ENCODE measurements at places on chromosomes 12 and 14.
A peak's percentile ranks its signal among the peaks of the same experiment; 100 is the strongest.

DNA sequence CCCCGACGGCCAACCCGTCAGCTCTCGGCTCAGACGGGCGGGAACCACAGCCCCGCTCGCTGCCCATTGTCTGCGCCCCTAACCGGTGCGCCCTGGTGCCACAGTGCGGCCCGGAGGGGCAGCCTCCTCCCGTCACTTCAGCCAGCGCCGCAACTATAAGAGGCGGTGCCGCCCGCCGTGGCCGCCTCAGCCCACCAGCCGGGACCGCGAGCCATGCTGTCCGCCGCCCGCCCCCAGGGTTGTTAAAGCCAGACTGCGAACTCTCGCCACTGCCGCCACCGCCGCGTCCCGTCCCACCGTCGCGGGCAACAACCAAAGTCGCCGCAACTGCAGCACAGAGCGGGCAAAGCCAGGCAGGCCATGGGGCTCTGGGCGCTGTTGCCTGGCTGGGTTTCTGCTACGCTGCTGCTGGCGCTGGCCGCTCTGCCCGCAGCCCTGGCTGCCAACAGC, at the start of gene WNT1:
TSS of gene WNT1 (plus strand) at position 32 of the 450 bp plus-strand sequence. CDS start at position 361, 329 bp downstream.
- no peak for DNase-seq

DNA sequence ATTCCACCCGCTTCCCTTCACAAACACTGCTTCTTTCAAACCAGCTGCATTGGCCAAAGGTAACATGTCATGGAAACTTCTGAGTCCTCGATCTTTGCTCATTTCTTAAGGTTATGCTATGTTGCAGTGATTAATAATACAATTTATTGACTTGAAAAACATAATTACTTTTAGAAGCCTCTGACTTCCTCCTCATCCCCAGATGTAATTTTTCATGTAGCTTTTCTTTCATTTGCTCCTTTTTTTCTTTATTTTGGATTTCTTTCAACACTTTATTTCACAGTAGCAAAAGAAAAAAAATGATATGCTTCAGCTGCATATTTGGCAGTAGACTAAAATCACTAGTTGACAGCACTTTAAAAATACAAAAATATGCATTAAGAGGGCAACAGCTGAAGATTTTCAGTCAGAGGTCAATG, 116.2 kb downstream of the LRRIQ1 start:
- no peak for DNase-seq

DNA sequence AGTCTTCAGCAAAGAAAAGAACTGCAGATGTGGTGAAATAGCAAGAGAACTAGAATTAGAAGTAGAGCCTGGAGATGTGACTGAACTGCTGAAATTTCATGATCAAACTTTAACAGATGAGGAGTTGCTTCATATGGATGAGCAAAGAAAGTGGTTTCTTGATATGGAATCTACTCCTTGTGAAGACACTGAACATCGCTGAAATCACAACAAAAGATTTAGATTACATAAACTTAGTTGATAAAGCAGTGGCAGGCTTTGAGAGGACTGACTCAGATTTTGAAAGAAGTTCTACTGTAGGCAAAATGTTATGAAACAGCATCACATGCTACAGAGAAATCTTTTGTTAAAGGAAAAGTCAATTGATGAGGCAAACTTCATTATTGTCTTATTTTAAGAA, 175.0 kb downstream of the KIF21A start:
- DNase-seq = no peak

DNA sequence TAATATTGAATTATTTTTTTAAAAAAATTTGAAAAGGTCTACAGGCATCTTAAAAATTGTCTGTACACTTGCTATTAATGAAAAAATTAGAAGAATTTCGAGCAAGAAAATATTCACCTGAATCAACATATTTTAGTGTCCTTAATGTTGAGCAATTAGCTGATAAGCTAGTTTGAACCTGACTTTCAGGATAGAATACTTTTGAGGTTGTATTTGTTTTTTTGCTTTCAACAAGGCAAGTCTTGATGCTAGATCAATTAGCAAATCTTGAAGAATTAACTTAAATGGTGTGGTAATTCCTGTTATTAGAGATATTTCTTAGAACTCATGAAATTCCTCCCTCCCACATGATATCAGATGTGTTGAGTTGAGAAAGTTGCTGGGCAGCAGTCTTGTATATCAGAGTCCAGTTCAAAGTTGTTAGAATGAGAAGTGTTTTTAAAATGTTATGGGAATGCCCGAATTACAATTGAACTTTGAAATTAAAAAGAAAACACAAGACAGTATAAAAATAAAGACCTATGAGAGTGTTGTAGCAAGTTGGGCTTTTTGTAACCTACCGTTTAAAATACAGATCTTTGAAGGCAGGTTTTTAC, 119.2 kb downstream of the TRMT5 start:
- DNase-seq = no peak

GRCh38 chr12:48184549-48184922, 1.1 kb downstream of the CCDC184 start:
- DNase-seq = no peak

GRCh38 chr12:77795699-77796098, 35.0 kb upstream of the NAV3 start:
- DNase-seq = no peak

DNA sequence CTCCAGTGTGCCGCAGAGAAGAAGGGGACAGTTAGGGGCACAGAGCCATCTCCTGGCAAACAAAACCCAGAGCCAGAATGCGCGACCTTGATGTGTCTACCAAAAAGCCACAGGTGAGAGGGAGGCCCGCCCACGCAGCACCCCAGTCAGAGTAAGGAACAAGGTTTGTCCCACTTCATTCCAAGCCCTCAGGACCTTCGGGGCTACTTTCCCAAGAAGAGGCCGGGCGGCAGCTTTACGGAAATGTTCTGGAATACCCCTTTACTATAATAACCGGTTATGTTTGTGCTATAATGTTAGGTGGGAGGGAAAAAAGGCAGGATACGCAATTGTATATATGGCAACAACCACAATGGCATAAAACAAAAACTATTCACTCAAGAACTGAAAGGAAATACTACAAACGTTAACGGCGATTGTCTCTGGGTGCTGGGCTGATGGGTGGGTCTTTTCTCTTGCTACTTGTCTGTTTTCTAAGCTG, 12.3 kb downstream of the CCDC88C start:
- no peak for DNase-seq

DNA sequence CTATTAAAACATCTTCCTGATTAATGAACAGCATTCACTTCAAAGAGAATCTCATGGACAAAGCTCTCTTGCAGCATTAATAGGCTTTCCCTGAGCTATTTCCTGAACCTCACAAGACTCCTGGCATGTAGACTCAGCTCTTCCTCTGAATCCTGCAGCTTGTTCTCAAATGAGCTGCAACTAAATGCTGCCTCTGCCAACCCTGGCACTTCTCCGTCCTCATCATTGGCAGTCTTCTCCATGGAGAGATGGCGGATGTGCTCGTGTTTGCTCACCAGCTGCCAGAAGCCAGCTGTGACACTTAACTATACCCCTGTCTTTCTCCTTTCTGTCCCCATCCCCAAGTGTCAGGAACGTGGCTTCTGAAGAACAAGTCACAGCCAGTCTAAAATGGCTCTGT, 232.1 kb downstream of the FOXN3 start:
- no peak for DNase-seq

GRCh38 chr14:90496379-90496778, 99.5 kb downstream of the CALM1 start:
- no peak for DNase-seq

DNA sequence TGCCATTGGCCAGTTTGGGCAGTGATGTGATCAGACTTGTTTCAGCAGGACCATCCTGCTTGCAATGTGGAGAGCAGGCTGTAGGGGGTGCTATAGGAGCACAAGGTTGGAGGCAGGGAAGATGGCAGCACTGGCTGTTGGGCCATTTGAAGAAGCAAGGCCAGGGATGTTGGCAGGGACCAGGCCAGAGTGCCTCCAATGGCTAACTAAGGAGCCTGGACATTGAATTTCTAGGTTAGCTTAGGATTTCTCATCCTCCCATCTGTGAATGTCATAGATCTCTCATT, 23.5 kb downstream of the FGF23 start:
- peak; percentile 9 for DNase-seq

DNA sequence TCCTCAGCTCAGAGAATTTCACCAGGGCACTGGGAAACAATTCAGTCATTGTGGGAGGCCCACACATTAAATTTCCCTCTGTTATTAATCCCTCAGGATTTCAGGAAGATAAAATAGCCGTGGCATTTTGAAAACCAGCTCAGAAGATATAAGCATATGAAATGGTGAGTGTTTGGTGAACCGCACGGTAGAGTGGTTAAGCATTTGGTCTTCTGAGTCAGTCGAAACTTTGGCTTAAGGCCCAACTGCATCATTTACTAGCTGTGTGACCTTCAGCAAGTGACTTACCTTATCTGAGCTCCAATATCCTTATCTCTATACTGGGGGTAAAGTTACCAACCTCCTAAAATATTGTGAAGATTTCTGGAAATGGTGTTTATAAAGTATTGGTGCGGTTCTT, 5.2 kb upstream of the VRK1 start:
- DNase-seq = peak; percentile 25

- DNase-seq = no peak
Measured at GRCh38 chr12:21265932-21266331, 68.8 kb downstream of the SLCO1A2 start.

DNA sequence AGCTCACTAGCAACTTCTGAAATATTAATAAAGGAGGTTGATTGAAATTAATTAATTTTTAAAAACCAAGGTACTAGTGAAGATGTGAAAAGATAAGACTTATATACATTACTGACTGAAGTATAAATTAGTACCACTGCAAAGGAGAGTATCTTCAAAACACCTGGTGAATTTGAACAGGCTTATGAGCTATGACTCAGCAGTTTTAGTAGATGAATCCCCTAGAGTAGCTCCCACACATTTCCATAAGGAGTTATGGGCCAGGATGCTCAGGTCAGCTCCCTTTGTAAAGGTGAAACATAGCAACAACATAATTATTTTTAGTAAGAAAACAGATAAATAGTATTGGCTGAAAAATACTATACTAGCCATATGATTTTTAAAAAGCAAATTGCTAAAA, 218.6 kb downstream of the SYT1 start:
- peak; percentile 9 for DNase-seq

- DNase-seq = no peak
Measured at GRCh38 chr12:119614705-119615104, 21.1 kb downstream of the TMEM233 start.

DNA sequence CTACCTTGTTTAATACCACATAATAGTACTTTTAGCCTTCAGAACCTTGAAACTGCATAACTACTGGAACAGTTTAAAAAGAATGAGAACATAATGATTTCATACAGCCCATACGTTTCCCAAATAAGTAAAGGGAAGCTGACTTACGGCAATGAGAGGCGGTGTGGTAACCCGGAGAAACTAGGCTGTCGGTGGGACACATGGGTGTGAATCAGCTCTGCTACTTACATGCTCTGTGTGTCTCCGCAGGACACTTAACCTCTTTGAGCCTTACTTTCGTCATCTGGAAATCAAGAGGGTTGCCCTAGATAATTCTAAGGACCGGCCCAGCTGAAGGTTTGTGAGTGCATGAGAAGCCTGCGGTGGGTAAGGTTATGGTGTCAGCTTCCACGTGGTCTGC, 49.3 kb upstream of the PLEKHG3 start:
- DNase-seq = no peak

- DNase-seq = no peak
Measured at GRCh38 chr12:95411057-95411456, 62.9 kb upstream of the METAP2 start.

GRCh38 chr12:15346488-15346887, 24.2 kb downstream of the PTPRO start:
- no peak for DNase-seq

DNA sequence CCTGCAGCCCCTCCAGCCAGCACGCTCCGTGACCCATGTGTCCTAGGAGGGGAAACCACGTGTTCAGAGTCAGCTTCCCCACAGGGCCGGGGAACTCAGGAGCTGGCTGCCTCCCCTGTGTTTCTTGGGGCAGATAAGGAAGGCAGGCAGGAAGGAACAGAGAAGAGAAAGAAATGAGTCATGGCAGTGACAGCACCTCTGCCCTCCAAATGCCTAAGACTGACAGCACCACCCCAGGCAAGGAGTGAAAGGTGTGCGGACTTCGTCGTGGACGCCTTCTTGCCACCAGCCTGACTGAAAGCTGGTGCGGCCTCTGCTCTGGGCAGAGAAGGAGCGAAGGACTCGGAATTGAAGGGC, 167.0 kb upstream of the FKBP4 start:
- DNase-seq = no peak

DNA sequence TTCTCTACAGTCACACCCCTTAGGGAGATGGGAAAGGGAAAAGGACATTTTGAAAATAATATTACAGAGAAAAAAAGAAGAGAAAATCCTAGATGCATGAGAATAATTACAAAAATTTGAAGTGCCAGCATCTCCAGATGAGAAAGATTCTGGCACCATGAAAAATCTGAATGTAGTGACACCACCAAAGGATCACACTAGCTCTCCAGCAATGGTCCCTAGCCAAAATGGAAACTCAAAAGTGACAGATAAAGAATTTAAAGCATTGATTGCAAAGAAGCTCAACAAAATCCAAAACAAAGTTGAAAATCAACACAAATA, 27.4 kb upstream of the GARIN6 start:
- no peak for DNase-seq

DNA sequence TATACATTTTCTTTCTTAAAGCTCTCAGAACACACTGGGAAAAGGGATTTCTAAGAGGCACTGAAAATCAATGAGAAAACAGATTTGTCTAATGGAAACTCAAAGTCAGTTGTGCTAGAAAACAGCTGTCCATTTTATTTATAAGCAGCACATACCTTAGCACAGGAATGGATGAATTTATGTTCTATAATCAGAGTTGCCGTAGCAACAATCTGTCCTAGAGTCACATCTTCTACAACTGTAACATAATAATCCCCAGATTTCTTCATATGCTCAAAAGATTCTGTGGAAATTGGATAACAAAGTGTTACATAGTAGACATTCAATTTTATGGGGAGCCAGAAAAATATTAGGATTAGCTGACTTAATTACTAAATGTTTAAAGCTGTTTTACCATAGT, 9.8 kb downstream of the GNPNAT1 start:
- DNase-seq = no peak

GRCh38 chr12:10968765-10969456, 17.8 kb downstream of the TAS2R50 start:
- peak; percentile 35 for DNase-seq

- DNase-seq = peak; percentile 39
Measured at GRCh38 chr14:29548948-29549370, 378.7 kb downstream of the PRKD1 start.

GRCh38 chr12:3493043-3493858, 2.2 kb downstream of the PRMT8 start:
- DNase-seq = no peak

DNA sequence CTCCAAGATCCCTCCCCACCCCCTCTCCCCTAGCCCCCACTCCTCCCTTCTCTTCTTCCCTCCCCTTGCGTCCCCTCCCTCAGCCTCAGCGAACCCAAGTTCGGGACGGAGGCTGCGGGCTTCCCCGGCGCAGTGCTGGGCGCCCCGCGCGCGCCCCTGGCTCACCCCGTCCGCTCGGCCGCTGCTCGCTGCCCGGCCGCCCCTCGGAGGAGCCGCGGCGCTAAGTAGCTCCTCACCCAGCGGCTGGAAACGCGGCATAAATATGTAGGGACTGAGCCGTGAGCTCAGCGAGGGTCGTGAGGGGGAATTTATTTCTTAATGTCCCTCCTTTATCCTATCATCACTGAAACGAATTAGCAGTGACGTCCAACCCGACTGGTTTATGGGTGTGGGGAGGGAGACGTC, at the start of gene NOS1:
TSS of gene NOS1 (minus strand) at position 280 of the 405 bp plus-strand sequence. CDS start 30,557 bp downstream, outside the sequence.
- no peak for DNase-seq

- no peak for DNase-seq
Measured at GRCh38 chr14:33259764-33260163, 321.1 kb downstream of the NPAS3 start.

GRCh38 chr12:110704750-110705149, 15.8 kb upstream of the HVCN1 start:
- DNase-seq = peak; percentile 24

Measured in mammary epithelial cell (primary cell).